ENCODE measurements at places on chromosomes 3 and 15. TPM values are rescaled to one million over a fixed set of nuclear protein-coding genes. Genes with fewer than 3 reads are reported as not detected.
A peak's percentile ranks its signal among the peaks of the same experiment; 100 is the strongest.

ITGA11 gene
- 4.4 TPM for polyA plus RNA-seq

DNA sequence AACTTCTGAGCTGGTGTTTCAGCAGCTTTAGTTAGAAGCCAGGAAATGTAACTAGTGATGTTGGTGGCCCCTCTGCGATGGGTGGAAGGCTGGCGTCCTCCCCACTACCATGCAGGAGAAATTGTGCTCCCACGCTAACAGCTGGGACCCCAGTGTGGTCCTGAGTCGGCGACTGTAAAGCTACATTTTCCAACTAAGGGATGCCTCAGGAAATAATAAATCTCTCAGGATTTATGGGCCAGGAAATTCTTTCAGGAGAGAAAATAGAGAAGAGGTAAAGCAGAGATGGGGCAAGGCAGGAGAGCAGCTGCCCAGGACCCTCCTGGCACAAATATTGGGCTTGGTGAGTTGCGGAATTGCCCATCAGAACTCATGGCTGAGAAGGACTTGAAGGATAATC, 186.9 kb downstream of the OPA1 start:
- DNase-seq = no peak

GRCh38 chr3:124516333-124516732, 213.9 kb upstream of the UMPS start:
- DNase-seq = no peak

DNA sequence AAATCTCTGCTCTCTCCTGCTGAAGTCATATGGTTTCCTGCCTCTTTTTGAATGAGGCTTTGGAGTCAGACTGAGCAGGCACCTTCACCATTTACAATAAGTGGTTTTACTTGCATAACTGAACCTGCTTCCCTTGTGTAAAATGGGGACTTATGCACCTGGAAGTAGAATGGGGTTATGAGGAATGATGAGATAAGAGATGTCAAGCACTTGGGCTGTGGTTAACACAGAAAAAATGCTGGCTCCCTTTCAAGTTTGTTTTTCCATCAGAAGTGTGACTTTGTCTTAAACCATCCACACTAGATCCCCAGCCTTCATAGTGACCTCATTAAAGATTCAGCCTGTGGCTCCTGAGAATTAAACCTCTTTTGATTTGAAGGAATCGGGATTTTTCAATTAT, 5.2 kb downstream of the EXOSC7 start:
- no peak for DNase-seq

GRCh38 chr3:62144482-62144881, 228.9 kb downstream of the FEZF2 start:
- no peak for DNase-seq

DNA sequence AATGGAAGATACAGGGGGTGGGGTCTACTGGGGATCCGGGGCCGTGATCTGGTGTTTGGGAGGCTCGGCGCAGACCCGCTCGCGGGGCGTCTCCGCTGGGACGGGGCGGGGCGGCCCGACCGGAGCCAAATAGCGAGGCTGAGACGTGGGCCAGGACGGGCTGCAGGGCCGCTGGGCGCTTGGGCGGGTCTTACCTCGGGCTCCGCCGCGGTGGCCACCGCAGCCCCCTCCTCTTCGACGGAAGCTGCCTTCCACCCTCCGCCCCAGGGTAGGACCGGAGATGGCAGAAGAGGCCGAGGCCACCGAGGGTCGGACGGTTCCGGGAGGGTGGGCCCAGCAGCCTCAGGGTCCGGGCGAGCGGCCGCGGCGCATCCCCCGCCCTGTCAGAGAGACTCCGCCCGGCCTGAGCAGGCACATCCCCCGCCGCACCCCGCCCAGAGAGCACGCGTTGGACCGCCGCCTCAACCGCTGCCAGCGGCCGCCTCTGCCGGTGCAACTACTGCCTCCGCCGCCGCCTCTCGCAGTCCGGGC, 399 bp downstream of the MYO9A start:
- peak; percentile 60 for DNase-seq

DNA sequence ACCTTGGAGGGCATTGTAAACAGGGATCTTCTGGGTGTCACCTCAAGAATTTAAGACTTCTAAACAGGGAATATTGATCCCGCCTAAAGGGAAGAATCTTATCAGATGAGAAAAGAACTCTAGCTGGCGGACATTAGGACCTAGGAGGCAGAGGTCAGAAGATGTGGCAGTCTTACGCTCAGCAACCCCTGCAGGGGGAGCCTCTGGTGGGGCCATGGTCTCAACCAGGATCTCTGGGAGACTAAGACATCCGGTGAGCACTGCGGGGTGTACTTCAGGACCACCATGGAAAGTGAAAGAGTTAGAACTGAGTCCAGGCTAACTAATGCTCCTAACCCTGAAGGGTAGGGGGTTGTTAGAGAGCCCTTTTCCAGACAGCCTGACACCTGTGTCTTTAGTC, 295.2 kb downstream of the VGLL3 start:
- no peak for DNase-seq

WNT5A gene
- polyA plus RNA-seq = 43.3 TPM

DNA sequence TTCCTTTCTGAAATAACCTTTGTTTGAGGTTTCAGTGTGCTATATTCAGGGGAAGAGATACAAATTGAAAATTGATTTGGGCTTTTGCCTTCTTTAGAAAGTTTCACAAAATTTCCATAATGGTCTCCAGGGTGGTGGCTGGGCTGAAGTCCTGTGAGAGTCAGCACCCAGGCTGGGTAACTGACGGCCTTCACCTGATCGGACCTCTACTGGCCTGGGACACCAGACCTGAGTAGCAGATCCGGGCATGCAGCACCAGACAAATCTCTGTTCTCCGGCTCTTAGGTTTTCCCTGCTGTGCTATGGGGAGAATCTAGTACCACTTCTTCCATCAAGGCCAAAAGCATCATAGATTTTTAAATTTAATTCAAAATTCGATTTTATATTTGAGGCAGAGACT, 133.0 kb upstream of the LMCD1 start:
- no peak for DNase-seq

DNA sequence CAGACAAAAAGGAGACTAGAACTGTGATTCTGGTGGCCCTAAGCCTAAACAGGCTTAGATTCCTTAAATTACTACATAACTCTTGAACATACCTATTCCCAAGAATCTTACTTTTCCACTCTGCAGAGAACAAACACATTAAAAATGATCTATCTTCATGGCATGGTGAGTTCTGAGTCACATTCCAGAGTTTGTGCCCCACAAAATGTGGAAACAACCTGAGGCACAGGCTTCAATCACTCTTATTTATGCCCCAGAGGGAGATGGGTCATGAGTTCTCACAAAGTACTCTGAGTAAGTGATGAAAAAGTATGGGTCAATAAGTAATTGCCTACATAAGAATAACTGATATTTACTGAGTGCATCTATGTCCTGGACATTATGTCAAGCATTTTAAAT, 137.5 kb upstream of the SLC2A2 start:
- no peak for DNase-seq

DNA sequence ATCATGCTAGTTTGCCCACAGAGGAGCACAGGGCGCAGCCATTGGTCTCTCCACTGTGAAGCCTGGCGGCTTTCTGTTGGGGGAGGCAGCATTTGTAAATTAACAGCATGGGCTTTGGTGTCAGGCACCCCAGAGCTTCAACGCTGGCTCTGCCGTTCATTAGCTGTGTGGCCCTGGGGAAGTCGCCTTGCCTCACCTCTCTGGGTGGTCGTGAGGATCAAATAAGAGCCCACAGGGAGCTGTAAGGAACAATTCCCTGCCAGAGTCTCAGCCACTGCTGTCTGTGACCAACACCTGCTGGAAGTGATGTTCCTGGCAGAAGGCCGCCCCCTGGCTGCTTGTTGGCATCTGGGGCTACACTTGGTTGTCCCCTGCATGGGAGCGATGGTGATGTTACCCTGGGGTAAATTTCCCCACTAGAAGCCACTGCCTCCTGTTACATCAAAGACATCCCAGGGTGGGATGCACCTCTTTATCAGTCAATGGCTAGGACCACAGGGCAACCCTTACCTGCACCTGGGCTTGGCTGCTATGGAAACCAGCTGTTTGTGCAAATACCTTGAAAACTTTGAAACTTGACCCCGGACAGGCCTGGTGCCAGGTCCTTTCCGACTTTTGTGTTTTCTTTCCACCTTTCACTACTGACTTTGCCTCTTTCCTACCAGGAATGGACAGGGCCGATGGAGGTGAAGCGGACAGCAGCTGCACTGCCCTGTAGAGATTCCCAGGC, 36.9 kb downstream of the DNASE1L3 start:
- no peak for DNase-seq

GHSR gene
- not detected for polyA plus RNA-seq

DNA sequence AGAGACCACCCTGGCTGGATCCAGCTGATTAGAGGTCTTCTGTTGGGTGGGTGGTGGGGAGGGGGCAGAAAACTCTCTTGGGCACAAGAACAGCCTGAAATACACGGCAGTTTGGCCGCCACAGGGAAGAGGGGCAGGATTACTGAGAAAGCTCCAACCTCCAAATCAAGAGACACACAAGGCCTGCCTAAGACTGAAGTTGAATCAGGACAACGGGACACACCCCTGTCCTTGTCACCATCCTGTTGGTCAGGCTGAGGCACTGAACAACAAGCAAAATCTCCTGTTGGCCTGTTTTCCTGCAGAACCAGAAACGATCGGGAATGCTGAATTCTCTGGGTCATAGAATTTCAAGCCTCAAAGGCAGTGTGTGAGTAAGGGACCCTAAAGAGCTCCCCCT, 247.8 kb downstream of the FAM43A start:
- no peak for DNase-seq

- no peak for DNase-seq
Measured at GRCh38 chr15:93036951-93037819, 51.8 kb downstream of the RGMA start.

DNA sequence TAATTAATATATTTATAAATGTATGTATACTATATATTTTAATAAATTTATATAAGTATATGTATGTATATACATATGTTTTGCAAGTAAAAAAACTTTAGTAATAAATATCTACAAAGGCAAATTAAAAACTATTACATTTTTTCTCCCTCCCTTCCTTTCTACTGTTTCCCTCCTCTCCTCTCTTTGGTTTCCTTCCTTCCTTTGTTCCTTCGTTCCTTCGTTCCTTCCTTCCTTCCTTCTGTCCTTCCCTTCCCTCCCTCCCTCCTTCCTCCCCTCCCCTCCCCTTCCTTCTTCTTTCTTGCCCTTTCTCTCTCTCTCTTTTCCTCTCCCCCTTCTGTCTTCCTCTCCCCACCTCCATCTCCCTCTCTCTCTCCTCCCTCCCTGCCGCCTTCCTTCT, 423.6 kb downstream of the LPP start:
- no peak for DNase-seq

CHRNA3 gene
- 1.2 TPM for polyA plus RNA-seq

DNA sequence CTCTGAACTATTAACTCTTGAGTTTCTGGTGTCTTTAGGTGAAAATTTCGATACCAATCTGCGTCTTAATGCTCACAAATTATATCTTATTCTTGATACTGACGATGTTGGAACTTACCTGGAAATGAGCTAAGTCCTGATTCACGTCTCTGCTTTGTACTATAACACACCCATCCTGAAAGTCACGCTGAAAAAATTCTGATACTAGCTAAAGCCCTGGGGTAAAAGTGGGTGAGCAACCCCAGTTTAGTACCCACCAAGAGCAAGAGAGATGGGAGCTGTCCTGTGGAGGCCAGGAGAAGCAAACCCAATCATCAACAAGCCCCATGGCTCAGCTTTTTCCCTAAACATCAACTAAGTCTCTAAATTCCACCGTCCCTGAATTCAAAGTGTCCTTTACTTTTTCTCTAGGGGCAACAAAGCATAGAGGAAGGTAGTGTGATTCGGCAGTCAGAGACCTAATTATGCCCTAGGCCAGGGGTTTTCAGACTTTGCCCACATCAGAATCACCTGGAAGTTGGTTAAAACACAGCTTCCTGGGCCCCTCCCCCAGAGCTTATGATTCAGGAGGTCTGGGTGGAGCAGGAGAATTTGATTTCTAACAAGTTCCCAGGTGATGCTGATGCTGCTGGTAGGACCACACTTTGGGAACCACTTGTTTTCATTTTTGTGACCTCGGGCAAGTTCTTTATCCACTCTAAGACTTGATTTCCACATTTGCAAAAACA, 90.2 kb downstream of the OSBPL10 start:
- DNase-seq = no peak

PLIN1 gene
- polyA plus RNA-seq = 0.95 TPM

NMNAT3 gene
- polyA plus RNA-seq = 10.8 TPM

CCR1 gene
- polyA plus RNA-seq = 2.4 TPM

DNA sequence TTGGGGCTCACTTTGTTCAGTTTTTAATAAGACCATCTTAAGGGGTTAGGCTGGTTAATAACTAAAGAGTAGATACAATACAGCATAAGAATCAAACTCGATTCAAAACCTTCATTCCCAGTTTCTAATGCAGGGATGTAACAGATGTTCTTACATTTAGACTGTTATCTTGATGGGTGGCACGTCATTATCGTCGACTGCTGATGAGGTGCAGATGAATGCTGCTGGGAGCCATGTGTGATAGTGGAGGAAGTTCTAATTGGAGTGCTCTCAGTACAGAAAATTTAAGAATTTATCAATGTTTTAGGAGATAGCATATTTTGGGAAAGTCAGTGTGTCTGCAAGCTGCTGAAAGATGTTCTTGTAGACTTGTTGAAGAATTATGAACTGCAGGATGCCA, 331.5 kb downstream of the PTPRG start:
- no peak for DNase-seq

MEGF11 gene
- 2.1 TPM for polyA plus RNA-seq

DNA sequence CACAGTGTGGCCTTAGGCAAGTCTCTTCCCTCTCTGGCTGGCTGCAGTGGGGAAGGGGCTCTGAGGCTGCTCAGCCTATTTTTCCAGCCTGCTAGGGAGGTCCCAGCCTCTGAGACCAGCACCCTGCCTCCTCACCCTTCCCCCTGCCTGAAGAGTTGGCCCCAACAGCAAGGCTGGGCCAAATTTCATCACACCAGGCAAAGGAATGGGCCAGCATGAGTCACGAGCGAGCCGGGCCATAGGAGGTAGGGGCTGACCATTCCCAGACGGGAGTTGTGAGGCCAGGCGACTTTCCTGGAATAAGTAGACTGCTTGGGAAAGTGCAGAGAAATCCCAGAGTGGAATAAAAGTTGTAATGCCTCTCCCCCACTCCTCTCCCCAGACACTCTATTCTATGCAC, 5.7 kb upstream of the FBLN2 start:
- no peak for DNase-seq

KBTBD8 gene
- polyA plus RNA-seq = 1.2 TPM

DNA sequence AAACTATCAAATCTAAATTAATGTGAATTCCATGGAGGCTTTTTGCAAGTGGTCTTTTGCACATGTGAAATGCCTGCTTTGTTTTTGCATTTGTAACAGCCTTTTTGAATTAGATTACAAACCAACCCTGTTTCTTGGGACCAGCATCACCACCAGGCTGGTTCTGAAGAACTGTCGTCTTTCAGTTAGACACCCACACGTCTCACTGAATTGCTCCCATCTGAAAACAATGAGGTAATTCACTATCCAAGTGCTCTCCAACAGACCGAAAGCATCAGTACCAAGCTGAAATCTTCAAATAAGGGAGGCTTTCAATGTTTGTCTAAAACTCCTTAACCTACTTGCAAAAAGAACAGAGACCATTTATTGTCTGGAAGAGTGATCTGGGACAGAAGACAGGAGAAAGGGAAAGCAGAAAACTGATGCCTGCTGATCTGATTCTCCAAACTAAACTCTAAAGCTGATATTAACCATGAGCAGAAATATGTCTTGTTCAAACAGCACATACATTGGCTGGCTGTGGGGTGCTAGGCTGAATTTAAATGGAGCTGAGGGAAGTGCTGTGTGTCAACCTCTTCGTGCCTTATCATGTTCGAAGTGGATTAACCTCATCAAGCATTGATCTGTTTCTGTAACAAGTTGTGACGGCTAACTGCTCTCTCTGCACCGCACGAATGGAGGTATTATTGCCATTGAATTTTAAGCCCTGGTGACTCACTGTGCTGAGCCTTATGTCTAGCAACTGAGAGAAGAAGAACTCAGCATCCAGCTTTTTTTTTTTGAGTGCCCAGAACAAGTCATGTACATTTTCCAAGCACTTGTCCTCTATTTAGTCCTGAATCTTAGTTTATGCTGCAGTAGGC, 213.7 kb upstream of the P2RY1 start:
- no peak for DNase-seq
